Hematopoietic multipotent progenitor cell treated with erythropoietin and hydrocortisone succinate and interleukin-3 and kit ligand, for 6 days (in vitro differentiated cells): ENCODE measurements at places on chromosomes 1 and 21.

DNA sequence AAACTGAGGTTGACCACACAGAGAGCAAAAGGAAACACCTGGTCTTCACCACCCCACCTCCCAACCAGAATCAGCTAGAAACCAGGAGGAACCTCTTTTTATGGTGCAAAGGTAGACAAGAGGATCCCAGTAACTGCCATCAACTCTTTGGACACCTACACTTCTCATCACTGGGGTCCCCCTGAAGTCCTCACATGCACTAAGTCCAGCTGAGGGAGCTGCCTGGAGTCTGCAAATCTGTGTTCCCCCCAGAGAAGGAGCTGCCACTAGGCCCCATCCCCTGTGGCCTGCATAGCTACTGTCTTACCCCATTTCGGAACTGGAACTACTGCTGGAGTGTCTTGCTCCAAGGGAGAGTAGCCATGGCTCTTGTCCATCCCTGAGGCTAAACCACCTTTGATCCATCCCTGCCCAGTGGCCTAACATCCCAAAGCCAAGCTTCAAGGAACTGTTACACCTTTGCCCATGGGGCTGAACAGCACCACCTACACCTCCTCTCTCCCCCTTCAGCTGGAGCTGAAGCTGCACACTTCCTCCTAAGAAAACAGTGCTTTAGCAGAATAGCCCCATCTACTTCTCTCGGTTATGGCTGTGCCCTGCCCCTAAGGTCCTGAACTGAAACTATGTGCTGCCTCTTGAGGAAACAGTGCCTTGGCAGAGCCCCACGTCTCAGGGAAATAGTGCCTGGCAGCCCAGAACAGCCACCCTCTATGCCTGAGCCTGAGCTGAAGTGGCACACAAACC, 85.4 kb upstream of the CD53 start:
- DNase-seq = peak; percentile 30

DNA sequence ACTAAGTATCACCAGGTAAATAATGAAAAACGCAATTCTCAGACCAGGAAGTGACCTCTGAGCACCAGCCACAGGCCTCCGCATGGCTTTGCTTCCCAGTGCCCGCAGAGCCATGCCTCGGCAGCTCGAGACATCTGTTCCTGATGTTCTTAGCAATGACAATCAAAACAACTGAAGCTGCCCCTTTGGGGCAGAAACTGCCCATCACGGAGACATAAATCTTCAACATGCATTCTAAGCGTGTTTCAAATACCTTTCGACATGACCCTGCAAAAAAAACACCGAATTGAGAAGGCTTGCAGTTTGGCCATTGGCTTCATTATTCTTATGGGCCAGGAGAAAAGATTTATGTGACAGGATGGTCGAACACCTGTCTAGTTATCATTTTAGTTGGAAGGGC, 5.8 kb upstream of the RAP1GAP start:
- DNase-seq = no peak

DNA sequence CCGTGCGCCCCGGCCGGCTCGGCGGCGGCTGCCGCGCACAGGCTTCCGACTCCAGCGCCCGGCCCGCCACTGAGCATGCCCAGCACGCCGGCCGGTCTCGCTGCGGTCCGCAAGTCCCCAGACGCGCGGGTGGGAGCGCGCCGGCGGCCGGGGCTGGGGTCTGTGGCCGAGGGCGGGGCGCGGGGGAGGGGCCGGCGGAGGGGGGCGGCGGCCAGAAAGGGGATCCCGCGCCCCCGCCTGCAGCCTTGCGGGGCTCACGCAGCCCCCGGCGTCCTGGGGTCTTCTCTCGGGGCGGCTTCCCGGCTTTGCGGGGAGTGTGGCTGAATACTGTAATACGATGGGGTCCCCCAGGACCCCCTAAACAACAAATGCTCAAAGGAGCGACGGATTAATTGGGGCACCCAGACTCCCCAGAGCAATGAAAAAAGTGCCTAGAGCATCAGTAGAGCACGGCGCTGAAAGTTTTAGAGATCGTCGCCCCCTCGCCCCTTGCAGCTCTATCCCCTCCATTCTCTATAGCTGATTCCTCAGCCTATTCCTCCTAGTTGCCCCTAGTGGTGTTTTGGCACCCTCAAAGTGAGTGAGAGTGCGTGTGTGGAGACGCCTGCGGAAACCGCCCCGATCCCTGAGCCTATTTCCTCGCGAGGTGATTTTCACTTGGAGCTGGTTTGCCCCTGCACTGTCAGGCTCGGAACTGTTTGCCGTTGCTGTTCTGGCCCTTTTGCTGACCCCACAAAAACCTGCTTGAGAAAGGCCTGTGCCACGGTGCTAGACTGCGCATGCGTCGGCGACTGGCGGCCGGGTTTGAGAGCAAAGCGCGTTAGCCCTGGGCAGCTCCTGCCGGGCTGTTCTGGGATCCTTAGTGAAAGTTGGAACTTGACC, at the start of gene VAV3:
VAV3 (minus strand) TSS at position 71 of the 882 bp plus-strand sequence. CDS start 311 bp downstream, outside the sequence.
- peak; percentile 93 for DNase-seq

DNA sequence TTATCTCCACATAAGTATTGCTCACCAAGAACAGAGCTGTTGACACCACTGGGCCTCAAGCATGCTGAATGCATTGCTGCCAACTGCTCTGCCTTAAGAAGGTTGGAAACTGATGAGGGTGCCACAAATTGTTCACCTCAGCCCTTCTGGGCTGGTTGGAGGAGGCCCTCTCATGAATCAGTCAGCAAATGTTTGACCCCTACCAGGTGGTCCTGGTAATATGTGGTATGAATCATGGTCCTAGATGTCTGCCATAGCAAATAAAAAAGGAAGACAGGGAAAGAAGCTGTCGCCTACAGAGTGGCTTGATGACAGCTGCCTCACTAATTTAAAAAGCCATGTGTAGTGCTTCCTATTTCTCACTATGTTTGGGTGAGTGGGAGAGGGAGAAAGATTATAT, 12.2 kb downstream of the SPATA46 start:
- DNase-seq = no peak

DNA sequence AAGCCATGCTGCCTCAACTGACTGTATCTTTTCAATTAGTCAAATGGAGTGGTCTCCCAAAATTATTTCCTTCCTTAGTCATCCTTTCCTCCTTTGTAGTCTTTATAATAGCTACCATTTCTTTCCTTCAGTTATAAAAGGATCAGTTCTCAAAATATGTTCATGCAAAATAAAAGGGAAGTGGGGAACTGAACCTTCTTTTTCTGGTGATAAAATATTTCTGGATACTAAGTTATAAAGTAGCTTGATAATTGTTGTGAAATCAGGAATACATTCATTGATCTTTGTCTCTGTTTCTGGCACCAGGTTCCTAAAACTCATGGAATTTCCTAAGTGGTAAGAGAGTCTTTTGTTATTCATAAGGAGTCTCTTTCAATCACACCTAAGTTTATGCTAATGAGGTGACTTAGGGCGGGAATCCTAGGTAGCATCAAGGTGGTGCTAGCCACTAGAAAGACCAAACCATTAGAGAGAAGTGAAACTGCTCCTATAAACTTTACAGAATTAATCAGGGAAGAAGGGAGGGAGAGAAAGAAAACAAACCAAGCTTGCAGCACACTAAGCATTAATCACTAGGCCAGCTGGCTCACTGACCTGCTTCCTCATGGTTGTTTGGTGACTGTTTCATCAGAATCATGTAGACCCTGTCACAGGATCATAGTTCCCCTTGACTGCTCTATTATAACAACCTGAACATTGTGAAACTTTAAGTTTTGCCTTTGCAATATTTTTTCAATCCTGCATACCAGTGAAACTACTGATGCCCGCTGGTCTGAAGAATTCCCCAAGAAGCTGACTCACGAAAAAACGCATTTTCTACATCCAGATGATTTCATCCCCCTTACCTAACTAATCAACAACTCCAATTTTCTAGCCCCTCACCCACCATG, 161.6 kb upstream of the PTBP2 start:
- peak; percentile 5 for DNase-seq

GRCh38 chr1:236685917-236686814, at the start of gene ACTN2:
Gene ACTN2 (plus strand): TSS chr1:236686499. CDS start chr1:236686674, 175 bp downstream.
- peak; percentile 74 for DNase-seq

- no peak for DNase-seq
Observed at GRCh38 chr1:173082913-173083312, 32.2 kb upstream of the TNFSF18 start.

DNA sequence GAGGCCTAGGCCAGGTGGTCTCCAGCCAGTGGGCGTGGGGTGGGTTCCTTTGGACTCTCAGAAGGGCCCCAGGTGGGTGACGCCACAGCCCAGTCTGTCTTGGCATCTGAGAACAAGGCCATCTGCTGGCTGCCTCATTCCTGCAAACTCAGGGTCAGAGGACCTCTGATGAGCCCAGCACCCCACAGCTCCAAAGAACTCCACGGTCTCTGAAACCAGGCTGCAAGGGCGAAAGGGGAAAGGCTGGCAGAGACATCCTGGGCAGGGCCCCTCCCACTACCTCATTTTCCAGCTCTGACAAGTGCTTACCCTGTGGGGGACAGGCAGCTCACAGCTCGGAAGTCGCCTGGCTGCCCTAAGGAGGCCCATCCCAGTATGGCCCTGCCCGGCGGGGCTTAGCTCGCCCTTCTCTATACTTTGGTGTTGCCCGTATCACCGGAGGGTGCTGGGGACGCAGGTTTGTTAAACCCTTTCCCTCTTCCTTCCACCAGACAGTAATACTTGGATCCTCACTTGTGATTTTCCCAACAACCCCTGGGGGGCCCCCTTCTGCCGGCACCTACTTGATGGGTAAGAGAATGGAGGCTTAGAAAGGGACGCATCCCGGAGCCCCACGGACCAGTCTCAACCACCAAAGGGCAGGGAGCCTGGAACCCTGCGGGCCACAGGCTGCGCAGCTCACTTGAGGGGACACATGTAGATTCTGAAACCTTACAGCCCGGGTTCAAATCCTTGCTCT, 10.9 kb upstream of the EDN2 start:
- peak; percentile 49 for DNase-seq

DNA sequence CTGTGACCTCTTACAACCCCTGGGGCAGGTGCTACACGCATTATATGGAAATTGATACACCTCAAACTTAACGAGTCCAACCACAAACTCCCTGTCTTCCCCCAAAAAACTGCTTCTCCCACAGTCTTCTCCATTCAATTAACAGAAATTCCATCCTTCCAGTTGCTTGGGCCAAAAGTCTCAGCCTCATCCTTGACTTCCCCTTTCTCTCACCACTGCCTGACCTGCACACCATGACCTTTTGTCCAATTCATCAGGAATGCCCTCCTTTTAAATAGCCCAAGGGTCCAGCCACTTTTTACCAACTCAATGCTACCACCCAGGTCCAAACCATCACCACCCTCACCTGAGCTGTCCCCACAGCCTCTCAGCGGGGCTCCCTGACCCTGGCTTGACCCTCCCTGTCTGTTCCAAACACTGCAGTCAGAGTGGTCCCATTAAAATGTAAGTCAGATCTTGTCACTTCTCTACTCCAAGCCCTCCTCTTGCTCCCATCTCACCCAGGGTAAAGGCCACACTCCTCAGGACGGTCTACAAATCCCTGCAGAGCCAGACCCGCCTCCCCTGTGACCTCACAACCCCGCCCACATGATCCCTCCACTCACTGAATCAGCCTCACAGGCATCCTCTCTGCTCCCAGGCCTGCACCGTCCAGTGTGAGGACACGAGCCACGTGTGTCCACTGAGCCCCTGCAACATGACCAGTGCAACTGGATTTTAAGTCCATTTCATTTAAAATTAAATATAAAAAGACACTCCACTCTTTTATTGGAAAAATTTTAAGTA, 18.5 kb downstream of the KCNN3 start:
- no peak for DNase-seq

DNA sequence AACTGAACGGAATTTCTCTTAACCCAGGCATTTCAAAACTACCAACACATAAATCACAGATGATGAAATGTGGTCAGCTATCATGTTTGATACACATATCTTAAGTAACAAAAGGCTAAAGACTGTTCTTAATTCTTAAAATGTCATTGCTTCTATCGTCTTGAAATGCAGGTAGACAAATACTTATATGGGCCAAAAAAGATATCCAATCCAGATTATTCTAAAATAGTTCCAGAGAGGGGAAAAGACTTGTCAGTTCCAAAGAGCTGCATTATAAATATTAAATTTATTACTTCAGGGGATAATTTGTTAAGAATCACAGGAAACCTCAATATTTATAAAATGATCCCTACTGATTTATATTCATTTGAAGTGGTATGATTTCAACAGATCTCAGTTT, 259.4 kb downstream of the FAF1 start:
- no peak for DNase-seq

GRCh38 chr1:99292886-99293285, 28.6 kb downstream of the PLPPR4 start:
- DNase-seq = no peak

DNA sequence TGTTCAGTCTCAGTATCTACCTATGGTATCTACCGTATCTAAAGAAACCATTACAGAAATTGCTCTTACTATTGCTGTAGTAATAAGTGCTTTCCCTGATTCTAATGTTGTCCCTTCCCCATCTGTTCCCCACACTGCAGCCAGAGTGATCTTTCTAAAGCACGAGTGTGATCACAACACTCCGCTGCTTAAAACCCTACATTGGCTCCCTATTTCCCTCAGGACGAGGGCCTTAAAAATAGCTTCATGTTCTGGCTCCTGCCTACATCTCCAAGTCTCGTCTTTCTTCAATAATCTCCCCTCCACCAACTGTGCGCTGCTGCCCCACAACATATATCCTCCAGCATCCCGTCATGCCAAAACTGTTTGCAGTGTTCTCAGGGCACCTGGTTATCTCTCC, 150.6 kb downstream of the SDCCAG8 start:
- DNase-seq = no peak

DNA sequence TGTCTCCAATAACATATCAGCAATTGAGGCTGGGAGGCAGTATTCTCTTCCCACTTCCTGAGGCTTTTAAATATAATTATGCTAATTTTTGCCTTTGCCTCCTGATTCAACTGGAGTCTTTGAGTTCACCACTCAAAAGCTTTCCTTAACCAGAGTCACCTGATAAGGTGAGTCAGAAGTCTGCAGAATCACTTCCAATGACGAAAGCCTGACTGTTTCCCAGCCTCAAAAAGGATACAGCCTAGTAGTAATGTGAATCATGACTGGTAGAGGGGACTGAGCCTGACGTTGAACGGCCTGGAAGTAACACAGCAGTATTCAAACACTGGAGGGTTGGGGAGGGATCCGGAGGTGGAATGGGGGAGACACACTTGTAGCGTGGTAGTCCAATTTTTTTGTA, 10.4 kb upstream of the MRPL9 start:
- no peak for DNase-seq

GRCh38 chr1:62513013-62513412, 76.2 kb downstream of the USP1 start:
- no peak for DNase-seq

- peak; percentile 19 for DNase-seq
Observed at GRCh38 chr1:35097224-35097623, 18.0 kb downstream of the ZMYM1 start.
